Caco-2 (cell line): ENCODE measurements at places on chromosomes 7 and 10.

- no peak for DNase-seq
Observed at GRCh38 chr10:43136995-43137716, 1.1 kb upstream of the CSGALNACT2 start.

GRCh38 chr10:92640107-92640506 lies 47.2 kb downstream of the KIF11 start:
- no peak for DNase-seq

DNA sequence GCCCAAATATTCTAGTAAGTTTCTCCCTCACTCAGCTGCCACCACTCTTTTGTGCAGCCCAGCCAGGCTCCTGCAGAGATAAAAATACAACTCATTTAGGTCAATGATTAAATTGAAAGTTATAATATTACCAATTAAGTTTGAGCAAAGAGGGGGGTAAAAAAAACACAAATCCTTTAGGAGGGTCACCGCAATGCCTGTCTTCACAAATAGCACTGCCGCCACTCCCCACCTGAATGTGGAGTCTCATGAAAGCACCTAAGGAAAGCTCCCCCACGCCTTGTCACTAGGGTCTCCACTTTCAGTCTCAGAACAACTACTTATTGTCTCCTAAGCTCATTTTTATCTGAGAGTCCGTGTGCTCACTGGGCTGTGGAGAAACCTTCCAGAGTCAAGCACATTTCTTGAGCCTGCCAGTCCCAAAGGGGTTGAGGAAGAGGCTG lies 148.7 kb downstream of the FGFR2 start:
- DNase-seq = no peak

- no peak for DNase-seq
Observed at GRCh38 chr10:107081644-107082043, 82.9 kb downstream of the SORCS1 start.

- peak; percentile 38 for DNase-seq
Observed at GRCh38 chr10:48456808-48457761, 147.8 kb downstream of the ARHGAP22 start.
